ENCODE measurements at places on chromosomes 2 and 18.

- no peak for DNase-seq
These were observed 47.1 kb downstream of the ZNF532 start for GRCh38 chr18:58911766-58912165.

DNA sequence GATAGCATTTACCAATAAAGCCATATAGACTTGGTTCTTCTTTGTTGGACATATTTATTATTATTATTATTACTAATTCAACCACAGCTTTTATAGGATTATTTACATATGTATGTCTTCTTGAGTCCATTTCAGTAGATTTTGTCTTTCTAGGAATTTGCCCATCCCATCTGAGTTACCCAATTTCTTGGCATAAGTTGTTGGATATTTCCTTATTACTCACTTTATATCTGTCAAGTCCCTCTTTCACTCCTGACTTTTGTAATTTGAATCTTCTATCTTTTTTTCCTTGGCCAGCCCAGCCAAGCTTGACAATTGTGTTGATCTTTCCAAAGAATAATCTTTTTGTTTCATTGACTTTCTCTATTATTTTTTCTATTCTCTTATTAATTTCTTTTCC lies 543.7 kb downstream of the SUCLG1 start:
- DNase-seq = no peak

DNA sequence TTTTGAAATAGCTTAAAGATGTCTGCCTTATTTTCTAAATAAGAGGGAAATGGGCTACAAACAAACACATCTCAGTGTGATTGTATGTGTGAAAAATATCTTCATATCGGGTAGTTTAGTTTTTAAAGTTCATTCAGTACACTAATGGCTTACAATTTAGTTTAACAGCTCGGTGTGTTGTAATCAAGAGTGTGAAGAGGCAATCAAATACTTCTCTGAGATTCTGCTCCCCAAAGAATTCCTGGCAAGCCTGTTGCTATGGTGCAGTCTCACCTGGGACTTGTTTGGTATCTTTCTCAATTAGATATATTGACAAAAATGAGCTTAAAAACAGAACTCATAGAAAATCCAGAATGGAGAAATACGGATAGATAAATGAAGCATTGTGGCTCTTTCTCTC lies 99.4 kb downstream of the PKP4 start:
- no peak for DNase-seq

GRCh38 chr18:22974707-22975106 lies 41.6 kb downstream of the RBBP8 start:
- no peak for DNase-seq

GRCh38 chr18:57084331-57085271 lies 62.3 kb upstream of the BOD1L2 start:
- no peak for DNase-seq

- DNase-seq = no peak
These were observed 52.6 kb downstream of the KCNIP3 start for GRCh38 chr2:95349568-95350322.

Data from activated T-cell treated with anti-CD3 and anti-CD28 coated beads for 1 hour (primary cell).